ENCODE measurements at places on chromosomes 5 and 9.

DNA sequence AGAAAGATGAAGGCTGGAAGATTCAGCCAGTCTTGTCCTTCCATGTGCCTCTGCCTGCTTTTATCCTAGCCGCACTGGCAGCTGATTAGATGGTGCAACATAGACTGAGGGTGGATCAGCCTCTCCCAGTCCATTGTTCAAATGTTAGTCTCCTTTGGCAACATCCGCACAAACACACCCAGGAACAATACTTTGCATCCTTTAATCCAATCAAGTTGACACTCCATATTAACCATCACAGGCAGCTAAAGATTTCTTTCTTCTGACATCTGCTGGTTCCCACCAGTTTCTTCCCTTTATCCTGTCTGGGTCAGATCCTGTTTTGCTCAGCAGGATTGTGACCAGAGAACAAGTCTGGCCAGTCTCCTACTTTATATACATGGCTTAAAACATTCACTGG lies 276.5 kb upstream of the TYRP1 start:
- no peak for DNase-seq

DNA sequence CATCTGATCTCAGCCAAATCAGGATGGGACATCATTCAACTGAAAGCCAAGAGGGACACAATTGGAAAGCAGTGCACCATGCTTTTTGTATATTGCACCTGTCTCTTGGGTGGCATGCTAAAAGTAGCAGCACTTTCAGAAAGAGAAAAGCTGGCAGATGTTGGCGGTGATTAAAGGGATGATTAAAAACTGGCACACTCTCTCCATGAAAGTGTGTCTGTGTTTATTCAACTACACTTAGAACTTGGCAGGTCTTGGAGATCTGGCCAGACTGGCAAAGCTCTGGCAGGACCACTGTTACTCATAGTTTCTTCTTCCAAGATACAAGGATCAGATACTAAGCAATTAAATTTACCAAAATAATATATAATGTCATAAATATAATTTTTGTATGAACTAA lies 112.9 kb upstream of the ELAVL2 start:
- no peak for DNase-seq

- no peak for DNase-seq
These were observed 18.7 kb downstream of the ANXA1 start for GRCh38 chr9:73170185-73170957.

- DNase-seq = no peak
These were observed 72.8 kb downstream of the ADAMTS2 start for GRCh38 chr5:179272326-179273072.

GRCh38 chr5:38590838-38591522 lies 34.5 kb upstream of the LIFR start:
- no peak for DNase-seq

GRCh38 chr5:127839496-127840197 lies 136.5 kb downstream of the CCDC192 start:
- DNase-seq = peak; percentile 40

DNA sequence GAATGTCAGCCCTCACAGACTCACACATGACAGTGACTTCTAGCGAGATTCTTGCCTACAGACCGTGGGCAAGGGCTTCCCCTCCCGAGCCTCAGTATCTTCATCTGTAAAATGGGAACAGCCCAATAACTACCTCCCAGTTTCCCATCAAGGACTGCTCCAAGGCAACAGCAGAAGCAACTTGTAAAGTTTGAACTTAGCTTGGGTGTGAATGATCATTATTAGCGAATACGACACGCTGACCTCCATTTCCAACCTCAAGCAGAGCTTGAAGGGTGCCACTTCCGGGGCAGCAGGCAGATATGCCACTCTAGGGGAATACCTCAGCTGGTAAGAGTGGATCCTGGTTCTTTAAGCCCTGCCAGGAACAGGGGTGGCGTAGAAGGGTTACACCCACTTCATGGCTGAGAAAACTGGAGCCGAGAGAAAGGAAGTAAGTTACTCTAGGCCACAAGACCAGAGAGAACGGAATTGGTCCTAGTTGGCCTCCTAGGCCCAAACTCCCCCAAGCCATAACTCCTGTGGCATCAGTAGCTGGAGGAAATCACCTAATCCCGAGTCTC lies 2.0 kb downstream of the RNF44 start:
- DNase-seq = peak; percentile 78

- DNase-seq = no peak
These were observed 233.7 kb downstream of the SMARCA2 start for GRCh38 chr9:2248768-2249265.

DNA sequence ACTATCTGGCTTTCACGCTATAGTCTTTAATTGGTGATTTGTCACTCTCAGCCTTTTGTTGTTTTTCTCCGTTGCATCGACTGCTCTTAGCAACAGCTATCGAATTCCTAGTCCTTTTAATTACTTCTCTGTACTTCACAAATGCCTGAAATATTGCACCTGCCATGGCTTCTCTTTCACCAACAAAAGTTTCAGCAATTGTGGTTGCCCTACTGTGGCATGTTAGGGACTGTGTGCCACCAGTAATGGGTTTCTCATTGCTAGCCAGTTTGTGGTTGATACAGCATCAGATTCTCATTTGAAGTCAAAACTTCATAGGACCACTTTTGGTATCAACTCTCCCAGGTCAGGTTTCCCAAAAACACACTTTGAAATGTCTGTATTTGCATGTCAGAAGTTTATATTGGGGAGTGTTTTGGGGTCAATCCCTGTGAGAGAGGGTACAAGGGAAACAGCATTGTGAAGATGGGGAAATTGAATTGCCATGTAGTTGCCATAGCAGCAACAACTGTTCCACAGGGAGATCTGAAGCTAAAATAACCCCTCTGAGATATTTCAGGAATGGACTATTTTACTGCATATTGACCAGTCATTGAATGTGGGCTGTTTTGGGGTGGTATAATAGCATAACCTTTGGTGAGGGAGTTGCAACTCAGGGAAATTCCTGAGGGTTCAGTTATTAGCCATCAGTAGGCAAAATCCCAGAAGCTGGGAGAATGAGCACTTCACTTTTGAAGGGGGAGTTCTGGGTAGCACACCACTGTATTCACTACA lies 99.2 kb downstream of the WDR70 start:
- no peak for DNase-seq

GRCh38 chr9:880725-881124 lies 39.2 kb downstream of the DMRT1 start:
- no peak for DNase-seq

- DNase-seq = peak; percentile 14
These were observed 34.0 kb upstream of the SYK start for GRCh38 chr9:90767523-90768100.

DNA sequence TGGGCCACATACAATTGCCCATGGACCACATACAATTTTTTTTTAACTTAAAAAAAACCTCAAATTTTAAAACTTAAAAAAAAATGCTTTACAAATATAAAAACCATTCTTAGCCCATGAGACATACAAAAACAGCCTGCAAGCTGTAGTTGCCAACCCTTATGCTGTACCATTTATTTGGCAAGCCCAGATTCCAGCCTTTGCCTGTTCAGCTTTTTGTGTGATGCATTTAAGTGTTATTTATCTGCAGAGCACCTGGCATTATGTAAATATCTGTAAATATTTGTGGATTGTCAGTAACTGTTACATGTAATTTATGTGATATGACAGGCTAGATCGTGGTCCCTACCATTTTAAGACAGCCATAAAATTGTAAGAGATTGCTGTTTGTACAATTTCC lies 32.6 kb downstream of the HEXB start:
- DNase-seq = no peak

GRCh38 chr5:127564002-127564769 lies 46.7 kb downstream of the PRRC1 start:
- peak; percentile 81 for DNase-seq

DNA sequence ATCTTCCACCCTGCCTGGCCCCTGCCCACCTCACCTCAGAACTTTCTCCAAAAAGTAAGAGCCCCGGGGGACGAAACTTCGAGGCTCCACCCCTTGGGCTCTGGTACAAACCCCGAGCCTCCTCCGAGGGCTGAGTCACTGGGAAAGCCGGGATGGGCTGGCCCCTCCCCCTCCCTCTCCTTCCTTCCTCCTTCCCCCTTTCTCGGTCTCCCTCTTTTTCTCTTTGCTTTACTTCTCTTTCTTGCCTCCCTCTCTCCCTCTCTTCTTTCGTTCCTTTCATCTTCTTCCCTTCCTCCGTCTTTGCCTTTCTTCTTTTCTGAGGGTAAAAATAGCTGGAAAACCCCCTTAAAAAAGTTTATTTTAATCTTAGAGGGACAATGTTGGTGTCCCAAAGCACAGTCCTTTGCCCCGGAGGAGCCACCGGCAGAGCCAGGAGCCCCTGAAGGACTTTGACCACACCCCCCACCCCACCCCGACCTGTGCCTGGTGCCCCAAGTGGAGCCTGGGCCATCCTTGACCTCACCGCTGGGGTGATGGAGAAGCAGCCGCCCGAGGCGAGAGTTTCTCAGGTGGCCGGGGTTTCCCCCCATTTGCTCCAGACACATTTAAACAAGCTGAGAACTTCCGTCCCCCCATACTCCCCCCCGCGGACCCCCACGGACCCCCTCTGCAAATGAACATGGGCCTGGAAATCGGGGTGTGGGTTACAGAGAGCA lies 5.7 kb upstream of the NOTCH1 start:
- peak; percentile 36 for DNase-seq

- no peak for DNase-seq
These were observed 62.1 kb downstream of the C9orf50 start for GRCh38 chr9:129558551-129559505.

- no peak for DNase-seq
These were observed 156.4 kb upstream of the ELL2 start for GRCh38 chr5:96117771-96118651.

DNA sequence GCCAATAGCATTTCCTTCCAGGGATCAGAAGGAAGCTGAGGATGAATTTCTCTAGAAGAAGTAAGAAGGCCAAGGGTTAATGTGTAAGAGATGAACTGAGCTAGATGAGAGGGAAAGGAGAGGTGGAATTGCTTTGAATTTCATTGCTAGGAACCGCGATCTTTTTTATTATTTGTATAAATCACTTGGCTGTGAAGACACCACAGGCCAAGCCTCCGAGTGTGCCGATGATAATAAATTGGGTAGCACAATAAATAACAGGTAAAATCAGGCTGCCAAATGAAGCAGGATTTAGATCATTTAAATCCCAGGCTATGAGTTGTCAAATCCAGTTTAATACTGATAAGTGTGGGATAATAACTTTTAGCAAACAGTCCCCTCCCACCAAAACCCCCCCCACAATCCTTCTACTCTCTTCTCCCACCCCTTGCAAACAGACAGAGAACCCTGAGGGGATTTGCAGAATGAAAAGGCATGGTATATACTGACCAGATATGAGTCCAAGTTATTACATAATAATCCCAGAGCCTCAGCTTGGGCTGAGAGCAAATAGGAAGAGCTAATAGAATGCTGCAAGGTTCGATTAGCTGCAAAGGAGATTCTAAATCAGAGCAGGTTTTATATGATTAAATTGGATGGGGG lies 143.5 kb downstream of the PPP2R2B start:
- no peak for DNase-seq

GRCh38 chr9:89021154-89021803 lies 30.0 kb downstream of the S1PR3 start:
- peak; percentile 22 for DNase-seq

DNA sequence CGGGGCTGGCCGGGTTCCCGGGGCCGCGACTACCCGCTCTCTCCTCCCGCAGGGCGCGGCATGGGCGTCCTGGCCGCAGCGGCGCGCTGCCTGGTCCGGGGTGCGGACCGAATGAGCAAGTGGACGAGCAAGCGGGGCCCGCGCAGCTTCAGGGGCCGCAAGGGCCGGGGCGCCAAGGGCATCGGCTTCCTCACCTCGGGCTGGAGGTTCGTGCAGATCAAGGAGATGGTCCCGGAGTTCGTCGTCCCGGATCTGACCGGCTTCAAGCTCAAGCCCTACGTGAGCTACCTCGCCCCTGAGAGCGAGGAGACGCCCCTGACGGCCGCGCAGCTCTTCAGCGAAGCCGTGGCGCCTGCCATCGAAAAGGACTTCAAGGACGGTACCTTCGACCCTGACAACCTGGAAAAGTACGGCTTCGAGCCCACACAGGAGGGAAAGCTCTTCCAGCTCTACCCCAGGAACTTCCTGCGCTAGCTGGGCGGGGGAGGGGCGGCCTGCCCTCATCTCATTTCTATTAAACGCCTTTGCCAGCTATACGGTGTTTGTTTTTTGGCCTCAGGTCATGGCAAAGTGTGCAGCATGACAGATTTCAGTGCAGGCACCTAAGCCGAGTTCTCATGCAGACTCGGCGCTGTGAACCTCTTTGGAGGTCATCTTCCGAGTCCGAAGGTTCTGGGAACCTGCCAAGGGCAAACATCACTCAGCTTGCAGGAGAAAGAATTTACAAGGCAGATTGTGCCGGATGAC lies 516 bp downstream of the MRPL41 start:
- peak; percentile 51 for DNase-seq

GRCh38 chr9:122827761-122828093 lies 661 bp downstream of the PDCL start:
- DNase-seq = no peak

- peak; percentile 71 for DNase-seq
These were observed 11.0 kb downstream of the SPINK14 start for GRCh38 chr5:148179234-148179824.

DNA sequence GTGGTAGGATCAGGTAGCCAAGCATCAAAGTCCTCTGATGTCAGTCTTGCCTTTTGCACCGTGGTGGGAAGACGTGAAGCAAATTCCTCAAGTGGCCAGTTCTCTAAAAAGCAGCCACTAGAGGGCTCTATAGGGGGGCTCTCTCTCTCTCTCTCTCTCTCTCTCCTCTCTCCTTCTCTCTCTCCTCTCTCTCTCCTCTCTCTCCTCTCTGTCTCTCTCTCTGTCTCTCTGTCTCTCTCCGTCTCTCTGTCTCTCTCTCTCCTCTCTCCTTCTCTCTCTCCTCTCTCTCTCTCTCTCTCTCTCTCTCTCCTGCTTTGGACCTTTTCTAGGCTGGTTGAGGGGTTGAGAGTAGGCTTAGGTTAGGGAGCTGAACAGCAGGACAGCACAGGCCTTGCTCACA lies 13.9 kb upstream of the OSMR start:
- DNase-seq = peak; percentile 56

GRCh38 chr5:103774721-103775120 lies 212.1 kb upstream of the NUDT12 start:
- no peak for DNase-seq

- no peak for DNase-seq
These were observed 81.8 kb downstream of the TMEM252 start for GRCh38 chr9:68458918-68459317.

- peak; percentile 56 for DNase-seq
These were observed 132.7 kb upstream of the APC start for GRCh38 chr5:112604732-112605630.

GRCh38 chr5:137128012-137128411 lies 371.1 kb downstream of the SPOCK1 start:
- no peak for DNase-seq

DNA sequence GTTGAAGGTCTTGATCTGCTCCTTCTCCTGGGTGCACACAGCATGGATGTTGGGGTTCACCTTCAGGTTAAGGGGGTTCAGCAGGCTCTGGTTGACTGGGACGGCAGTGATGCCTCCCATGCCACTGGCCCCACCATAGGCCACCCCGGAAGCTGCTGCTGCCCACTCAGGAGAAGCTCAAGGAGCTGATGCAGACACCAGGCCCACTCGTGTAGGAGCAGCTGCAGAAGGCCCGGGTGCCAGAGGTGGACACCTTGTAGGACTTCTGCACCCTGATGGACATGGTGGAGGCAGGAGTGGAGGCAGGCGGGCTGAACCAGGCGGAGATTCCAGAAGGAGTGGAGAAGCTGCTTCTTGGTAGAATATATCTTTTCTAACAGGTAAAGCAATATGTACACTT lies 171.2 kb downstream of the PPP2R2B start:
- DNase-seq = no peak

Measured in NB4 (cell line).